Activated T-cell treated with anti-CD3 and anti-CD28 coated beads, Interleukin-2, amount 50 U/mL, for 4 hours (primary cell): ENCODE measurements at places on chromosomes 12 and 14. TPM values are rescaled to one million over a fixed set of nuclear protein-coding genes. Genes with fewer than 3 reads are reported as not detected.

The ALG10B gene
- total RNA-seq = 8.2 TPM

The OR10A7 gene
- not detected for total RNA-seq

The RAB21 gene
- 92.4 TPM for total RNA-seq

The ZNF641 gene
- 4.3 TPM for total RNA-seq

The ADAM21 gene
- total RNA-seq = 0.11 TPM

The HOXC12 gene
- not detected for total RNA-seq

The GNB3 gene
- total RNA-seq = 0.38 TPM

The FAM222A gene
- 6.7 TPM for total RNA-seq

The STX2 gene
- total RNA-seq = 12.2 TPM

The RAB35 gene
- 74.6 TPM for total RNA-seq

The TAS2R30 gene
- 1.1 TPM for total RNA-seq

The LARP4 gene
- total RNA-seq = 127 TPM

The CAPZA3 gene
- not detected for total RNA-seq

The NRIP2 gene
- not detected for total RNA-seq

The CLEC9A gene
- not detected for total RNA-seq

The POTEG gene
- not detected for total RNA-seq

The VWF gene
- 0.33 TPM for total RNA-seq

The APOF gene
- not detected for total RNA-seq

The SLC25A47 gene
- not detected for total RNA-seq
